Mucosa of gallbladder (tissue), 1 donor: ENCODE measurements at places on chromosomes 6 and 20.

- no peak for DNase-seq
These were observed 143.0 kb downstream of the FNDC1 start for GRCh38 chr6:159312206-159312605.

DNA sequence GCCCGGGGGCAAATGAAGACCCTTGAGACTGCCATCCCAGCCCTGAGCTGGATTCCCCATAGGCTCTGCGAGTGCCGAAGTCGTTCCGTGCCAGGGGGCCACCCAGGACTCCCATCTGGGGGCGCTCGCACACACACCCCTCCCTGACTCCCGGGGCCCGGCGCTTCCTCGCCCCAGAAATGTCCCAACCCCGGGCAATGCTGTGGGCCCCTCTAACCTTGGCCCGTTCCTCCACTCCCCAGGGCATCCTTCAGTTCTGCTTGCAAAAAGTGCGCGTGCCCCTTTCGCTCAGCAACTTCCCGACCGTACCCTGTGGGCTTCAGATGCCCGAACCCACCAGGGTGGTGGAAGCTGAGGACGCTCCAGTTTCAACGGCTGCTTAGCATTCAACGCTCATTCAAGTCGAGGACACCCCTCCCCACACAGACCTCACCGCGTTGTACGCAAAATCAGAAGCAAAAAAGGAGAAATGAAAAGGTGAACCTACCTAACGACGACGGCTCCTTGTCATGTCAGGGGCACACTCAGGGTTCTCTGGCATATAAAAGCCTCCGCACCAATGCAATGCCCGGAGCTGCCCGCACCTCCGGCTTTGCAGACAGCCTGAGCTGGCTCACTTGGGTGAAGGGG, 25.3 kb downstream of the RIPOR2 start:
- no peak for DNase-seq

GRCh38 chr6:63947792-63948529, 312.4 kb downstream of the PHF3 start:
- no peak for DNase-seq

GRCh38 chr6:16933961-16934360, 167.9 kb upstream of the STMND1 start:
- DNase-seq = no peak

GRCh38 chr6:50681213-50681824, 32.0 kb upstream of the TFAP2D start:
- no peak for DNase-seq

DNA sequence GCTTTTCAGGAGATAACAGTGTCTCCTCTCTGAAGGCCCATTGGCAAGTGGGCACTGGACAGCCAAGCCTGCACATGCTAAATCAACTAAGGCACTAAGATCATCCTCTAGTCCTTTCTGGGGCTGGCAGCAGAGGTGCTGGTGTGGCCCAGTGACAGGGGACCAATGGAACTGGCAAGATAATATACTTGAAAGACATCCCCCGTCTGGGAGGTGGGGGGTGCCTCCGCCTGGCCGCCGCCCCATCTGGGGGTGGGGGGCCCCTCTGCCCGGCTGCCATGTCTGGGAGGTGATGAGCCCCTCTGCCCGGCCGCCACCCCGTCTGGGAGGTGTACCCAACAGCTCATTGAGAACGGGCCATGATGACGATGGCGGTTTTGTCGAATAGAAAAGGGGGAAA, 223.3 kb downstream of the UNC5CL start:
- DNase-seq = no peak

- no peak for DNase-seq
These were observed 266.4 kb downstream of the MAFB start for GRCh38 chr20:40422656-40423055.

- no peak for DNase-seq
These were observed 243.8 kb downstream of the LRFN2 start for GRCh38 chr6:40343318-40343876.

DNA sequence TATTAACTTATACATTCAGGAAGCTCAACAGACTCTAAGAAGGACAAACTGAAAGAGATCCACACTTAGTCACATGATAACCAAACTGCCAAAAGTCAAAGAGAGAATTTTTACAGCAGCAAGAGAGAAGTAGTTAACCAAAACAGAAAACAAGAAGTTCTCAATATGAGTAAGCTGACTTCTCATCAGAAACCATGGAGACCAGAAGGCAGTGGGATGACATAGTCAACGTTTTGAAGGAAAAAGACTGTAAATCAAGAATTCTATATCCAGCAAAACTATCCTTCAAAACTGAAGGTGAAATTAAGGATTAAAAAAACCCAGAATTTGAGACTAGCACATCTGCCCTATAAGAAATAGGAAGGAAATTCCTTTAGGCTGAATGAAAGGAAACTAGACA, 60.4 kb downstream of the COL19A1 start:
- DNase-seq = no peak

GRCh38 chr20:41011551-41012067, 17.0 kb upstream of the TOP1 start:
- no peak for DNase-seq

DNA sequence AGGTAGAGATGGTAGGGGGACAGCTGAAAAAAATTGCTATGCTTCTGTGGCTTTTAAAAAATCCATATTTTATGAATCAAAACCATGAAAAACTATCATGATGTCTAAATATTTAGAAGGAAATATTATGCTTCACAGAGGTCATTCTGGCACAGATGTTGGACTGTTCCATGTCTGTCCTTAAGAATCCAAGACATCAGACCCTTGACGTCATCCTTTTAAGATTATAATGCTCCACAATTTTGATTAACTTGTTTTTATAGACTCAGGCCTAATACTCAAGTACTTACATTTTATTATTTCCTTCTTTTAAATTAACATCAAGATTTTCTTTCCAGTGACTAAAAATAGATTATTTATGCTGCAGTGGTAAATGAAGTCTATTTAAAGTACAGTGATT, 29.7 kb downstream of the FILIP1 start:
- DNase-seq = no peak

- no peak for DNase-seq
These were observed 49.3 kb upstream of the MYL9 start for GRCh38 chr20:36491901-36492617.

- no peak for DNase-seq
These were observed 6.8 kb upstream of the ADTRP start for GRCh38 chr6:11785415-11785773.
